Foreskin keratinocyte (primary cell): ENCODE measurements at places on chromosomes 16 and 17. TPM values are rescaled to one million over a fixed set of nuclear protein-coding genes. Genes with fewer than 3 reads are reported as not detected.

The SDK2 gene
- 3.0 and 3.4 TPM in 2 replicates for total RNA-seq

DNA sequence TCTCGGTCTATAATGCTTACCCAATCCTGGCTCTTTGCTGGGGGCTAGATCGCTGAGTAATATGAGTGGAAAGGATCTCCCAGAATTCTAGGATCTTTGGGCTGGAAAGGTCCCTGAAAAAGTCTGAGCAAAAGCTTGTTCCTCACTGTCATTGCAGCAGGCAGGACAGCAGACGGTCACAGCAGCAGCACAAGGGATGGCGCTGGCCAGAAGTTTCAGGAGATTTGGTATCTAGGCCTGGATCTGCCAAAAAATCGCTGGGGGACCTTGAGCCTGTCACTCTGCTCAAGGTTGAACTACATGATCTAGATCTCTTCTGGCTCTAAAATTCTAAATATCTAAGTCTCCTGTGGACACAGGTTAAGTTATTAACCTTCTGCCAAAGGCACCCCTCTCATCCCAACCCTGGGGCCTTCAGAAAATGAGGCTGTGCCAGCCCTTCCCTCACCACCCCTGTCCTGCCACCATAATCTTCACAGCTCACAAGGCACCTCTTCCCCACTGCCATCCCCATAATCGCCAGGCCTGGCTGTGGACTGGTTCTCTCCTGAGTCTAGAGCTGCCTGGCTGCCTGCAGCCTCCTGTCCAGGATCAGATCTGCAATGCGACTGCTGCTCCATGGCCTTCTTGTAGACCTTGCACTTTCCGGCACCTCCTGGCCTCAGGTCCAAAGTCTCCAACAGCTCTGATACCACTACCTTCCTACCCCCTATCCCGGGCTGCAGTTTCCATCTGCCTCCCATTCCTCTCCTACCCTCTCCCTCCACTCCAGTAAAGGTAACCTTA is 10.2 kb downstream of the MYO18A start:
- DNase-seq: no peak

DNA sequence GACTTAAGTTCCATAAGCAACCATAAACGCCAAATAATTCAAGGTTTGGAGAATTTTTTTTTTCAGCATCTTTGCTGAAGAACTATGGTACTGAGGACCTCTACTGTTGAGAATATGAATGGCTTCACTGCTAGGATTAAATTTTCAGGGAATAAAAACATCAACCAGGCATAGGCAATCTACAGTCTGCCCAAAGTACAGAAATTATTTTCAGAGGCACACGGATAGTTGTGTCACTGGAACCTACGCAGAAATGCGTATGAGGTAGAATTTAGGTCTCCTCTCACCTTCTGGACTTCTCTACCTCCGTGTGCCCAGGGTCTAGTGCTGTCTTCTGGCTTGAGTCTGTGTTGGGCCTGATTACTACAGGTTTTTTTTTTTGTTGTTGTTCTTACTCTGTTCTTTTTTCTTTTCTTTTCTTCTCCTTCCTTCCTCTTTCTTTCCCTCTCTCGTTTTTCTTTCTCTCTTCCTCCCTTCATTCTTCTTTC is 39.7 kb downstream of the NACA2 start:
- DNase-seq: peak; percentile 32

GRCh38 chr16:57528499-57529390 is 7.6 kb downstream of the CCDC102A start:
- no peak for DNase-seq

DNA sequence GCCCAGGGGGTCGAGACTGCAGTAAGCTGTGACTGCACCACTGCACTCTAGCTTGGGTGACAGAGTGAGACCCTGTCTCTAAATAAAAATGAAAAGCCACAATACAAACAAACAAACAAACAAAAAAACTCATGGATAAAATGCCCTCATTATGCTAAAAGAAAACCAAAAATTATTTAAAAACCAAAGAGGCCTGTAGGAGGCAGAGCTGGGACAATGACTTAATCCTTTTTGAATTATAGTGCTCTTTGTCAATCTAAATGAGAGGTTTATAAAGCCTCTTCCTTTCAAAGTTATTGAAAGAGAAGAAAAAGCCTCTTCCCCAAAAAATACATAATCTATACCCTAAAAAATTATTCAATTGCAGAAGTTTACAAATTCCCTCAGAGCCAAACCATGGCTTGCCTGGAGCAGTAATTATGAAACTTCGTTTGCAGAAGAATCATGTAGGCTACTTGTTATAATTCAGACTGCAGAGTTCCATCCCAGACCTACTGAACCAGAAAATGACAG is 18.5 kb downstream of the CRLF3 start:
- no peak for DNase-seq

DNA sequence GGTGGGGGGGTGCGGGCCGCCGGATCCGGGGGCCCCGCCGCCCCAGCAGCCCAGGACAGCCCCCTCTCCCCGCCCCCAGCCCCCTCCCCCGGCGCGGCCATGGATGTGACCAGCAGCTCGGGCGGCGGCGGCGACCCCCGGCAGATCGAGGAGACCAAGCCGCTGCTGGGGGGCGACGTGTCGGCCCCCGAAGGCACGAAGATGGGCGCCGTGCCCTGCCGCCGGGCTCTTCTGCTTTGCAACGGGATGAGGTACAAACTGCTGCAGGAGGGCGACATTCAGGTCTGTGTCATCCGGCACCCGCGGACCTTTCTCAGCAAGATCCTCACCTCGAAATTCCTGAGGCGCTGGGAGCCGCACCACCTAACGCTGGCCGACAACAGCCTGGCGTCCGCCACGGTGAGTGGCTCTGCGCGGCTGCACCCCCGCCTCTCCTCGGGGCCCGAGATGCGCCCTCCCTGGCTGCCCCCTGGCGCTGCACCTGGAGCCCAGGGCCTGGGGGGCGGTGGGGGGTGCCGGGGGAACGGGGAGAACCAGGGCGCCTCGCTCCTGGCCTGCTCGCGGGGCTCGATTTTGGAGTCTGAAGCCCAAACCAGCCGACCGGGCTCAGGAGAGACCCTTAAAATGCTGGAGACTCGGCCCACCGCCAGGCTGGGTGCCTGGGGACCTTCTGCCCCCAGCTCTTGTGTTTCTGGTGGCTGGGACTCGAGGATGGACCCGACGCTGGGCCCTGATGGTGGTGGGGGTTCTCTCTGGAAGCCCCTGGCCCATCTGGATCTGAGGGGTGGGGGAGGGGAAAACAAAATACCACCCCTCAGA is 744 bp downstream of the CMIP start:
- no peak for DNase-seq
